ENCODE measurements at places on chromosomes 4 and X. TPM values are rescaled to one million over a fixed set of nuclear protein-coding genes. Genes with fewer than 3 reads are reported as not detected.

The MAGEE2 gene
- not detected for total RNA-seq

DNA sequence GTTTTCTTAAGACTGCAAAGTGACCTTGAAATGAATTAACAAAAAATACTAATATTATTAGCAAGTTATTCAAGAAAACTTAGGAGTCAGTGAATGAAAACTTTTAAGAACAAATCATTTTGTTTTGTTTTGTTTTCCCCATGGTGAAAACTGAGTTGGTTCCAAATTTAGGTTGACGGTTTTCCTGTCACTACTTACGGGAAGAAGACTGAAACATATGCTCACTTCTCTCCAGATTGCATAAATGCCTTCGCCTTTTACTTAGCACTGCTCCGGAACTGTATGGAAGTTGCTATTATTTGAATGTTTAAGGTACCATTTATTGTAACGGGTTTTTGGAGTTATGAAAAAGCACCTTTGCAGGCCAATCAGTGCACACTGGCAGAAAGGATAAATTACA lies 42.8 kb downstream of the DOCK11 start:
- no peaks in the 10 kb centered on the region for H3K27me3 ChIP-seq
- peak overlapping the region; percentile 14 for H3K4me3 ChIP-seq
- H3K4me1 ChIP-seq, result peaks cover 53% of the 10 kb centered on the region
- H3K36me3 ChIP-seq, result peaks cover 6% of the 10 kb centered on the region

- no peak for DNase-seq
- no peaks in the 10 kb centered on the region for H3K4me1 ChIP-seq
- no peak overlapping the region for H3K27ac ChIP-seq
Observed at GRCh38 chrX:39948582-39948981, 149.2 kb downstream of the BCOR start.

DNA sequence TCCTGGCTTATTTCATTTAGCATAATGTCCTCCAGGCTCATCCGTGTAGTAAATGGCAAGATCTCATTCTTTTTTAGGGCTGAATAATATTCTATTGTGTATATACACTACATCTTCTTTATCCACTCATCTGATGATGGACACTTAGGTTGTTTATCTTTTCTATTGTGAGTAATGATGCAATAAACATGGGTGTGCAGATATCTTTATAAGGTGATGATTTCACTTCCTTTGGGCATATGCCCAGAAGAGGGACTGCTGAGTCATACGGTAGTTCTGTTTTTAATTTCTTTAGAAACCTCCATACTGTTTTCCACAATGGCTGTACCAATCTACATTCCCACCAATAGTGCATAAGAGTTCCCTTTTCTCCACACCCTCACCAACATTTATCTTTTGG lies 317.6 kb upstream of the CNKSR2 start:
- no peaks in the 10 kb centered on the region for H3K36me3 ChIP-seq
- no peak overlapping the region for H3K4me3 ChIP-seq
- no peaks in the 10 kb centered on the region for H3K27me3 ChIP-seq
- no peak overlapping the region for H3K27ac ChIP-seq
- no peak for DNase-seq

DNA sequence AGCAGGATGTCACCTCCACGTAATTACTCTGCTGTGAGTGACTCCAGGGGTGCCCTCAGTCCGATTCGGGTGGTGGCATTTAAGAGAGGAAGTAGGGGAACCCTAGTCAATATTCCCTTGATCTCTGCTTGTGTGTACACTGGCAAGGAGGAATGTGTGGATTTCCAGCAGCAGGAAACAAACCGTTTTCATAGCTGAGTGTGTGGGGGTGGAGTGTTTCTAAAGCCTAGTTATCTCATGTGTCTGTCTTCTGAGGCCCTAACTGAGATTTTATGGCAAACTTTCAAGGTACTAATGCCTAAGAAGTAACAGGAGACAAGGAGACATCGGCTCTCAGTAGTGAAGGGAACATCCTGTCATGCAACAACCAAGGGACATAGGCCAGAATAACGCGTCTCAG lies 6.6 kb upstream of the CLDN24 start:
- H3K27me3 ChIP-seq, result no peaks in the 10 kb centered on the region
- no peaks in the 10 kb centered on the region for H3K4me1 ChIP-seq
- H3K4me3 ChIP-seq, result no peak overlapping the region
- no peak overlapping the region for H3K27ac ChIP-seq
- H3K36me3 ChIP-seq, result no peaks in the 10 kb centered on the region

The CD38 gene
- total RNA-seq, result 6.4 TPM

The SCD5 gene
- 0.12 TPM for total RNA-seq

GRCh38 chrX:129472116-129472515 lies 51.2 kb downstream of the SMARCA1 start:
- DNase-seq, result no peak
- H3K4me1 ChIP-seq, result no peaks in the 10 kb centered on the region
- H3K27me3 ChIP-seq, result no peaks in the 10 kb centered on the region
- no peak overlapping the region for H3K27ac ChIP-seq
- no peak overlapping the region for H3K4me3 ChIP-seq

DNA sequence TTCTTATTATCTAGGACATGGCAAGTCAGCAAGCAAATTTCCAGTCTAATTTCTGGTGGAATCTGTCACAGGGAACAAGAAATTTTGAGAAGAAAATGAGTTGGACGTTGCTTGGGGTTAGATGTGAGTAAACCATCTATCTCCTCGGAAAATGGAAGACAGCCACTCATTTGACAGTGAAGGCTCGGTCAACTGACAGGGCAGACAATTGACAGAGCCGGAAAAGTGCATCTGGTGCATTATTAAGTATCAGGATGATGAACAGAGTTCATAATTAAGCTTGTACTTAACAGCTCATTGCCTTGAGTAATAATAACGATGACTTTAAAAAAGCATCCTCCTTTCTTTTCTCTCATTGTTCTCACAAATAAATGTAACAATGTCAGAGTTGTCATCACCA lies 168.4 kb downstream of the MAD2L1 start:
- H3K27ac ChIP-seq, result no peak overlapping the region
- DNase-seq, result no peak
- H3K4me3 ChIP-seq, result no peak overlapping the region
- H3K4me1 ChIP-seq, result no peaks in the 10 kb centered on the region
- H3K36me3 ChIP-seq, result no peaks in the 10 kb centered on the region

The SMIM10 gene
- not detected for total RNA-seq

GRCh38 chr4:150569384-150569987 lies 12.5 kb upstream of the MAB21L2 start:
- no peaks in the 10 kb centered on the region for H3K4me1 ChIP-seq
- no peak overlapping the region for H3K27ac ChIP-seq

The SERTM2 gene
- total RNA-seq, result not detected

DNA sequence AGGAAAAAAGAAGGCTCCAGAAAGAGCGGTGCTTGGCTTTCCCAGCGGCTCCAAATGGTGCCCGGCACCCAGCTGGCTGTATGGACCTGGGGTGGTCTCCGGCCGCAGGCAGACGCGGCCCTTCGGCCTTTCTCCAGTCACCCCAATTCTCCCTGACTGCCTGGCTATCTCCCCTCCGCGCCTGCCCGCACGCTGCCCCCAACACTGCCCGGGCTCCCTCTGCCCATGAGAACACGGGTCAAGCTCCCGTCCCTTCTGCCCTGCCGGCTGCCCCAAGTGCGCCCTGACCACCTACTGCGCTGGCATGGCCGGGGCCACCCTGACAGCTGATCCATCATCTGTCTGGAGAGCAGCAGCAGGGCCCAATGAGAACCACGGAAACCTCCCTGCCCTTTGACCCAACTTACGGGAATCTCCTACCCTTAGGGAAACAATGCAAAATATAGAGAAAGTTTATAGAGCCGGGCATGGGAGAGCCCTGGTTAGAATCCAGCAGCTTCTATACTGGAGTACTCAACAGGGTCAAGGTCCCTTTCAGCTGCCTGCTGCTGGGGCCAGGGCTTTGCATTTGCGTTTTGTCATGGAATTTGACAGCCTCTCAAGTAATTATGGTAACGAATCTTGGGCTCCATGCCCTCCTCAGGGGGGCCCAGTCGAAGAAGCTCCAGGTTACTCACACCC lies 1.2 kb upstream of the FAM3A start:
- no peaks in the 10 kb centered on the region for H3K36me3 ChIP-seq
- H3K27ac ChIP-seq, result peak overlapping the region; percentile 71
- peaks cover 14% of the 10 kb centered on the region for H3K4me1 ChIP-seq
- H3K27me3 ChIP-seq, result no peaks in the 10 kb centered on the region
